ENCODE measurements at places on chromosomes 2 and 18.

- DNase-seq = no peak
These were observed 39.5 kb downstream of the MYO5B start for GRCh38 chr18:50155406-50155805.

DNA sequence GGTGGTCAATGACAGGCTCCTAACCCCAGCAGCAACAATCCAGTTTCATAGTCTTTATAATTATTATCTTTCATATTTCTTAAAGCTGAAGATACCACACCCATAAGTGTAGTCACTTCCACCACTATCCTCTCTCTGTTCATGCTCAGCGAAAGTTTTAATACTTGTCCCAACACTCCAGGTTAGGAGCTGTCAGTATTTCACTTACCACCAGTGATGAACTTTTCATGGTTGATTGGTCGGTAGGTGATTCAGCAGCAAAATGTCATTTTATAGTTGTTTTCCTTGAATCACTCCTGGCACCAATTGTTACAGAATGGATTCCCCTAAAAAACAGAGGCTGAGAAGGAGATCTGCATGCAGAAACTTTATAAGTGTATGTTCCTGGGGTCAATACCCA is 324.9 kb downstream of the CCDC85A start:
- DNase-seq = no peak

DNA sequence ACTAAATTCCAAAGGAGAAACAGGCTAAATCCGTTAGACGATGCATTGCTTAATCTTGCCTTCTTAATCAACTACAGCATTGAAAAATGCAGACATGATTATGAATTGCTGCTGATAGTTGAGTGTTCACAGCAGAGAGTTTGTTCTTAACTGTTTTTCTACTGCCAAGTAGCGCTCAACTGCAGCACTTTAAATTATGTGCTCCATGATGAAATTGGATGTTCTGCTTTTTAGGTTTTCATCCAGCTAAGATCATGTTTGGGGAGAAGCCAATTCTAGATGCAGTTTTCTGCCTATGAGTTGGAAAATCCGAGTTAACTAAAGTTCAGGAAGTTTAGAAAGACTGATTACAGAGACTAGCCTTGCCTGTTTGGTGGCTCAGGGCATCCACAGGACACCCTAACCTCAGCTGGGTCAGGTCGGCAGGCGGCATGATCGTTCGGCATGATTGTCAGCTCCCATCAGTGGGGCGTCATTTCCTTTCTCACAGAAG is 119.4 kb upstream of the PIEZO2 start:
- peak; percentile 37 for DNase-seq

GRCh38 chr2:141707486-141707885 is 423.3 kb downstream of the LRP1B start:
- DNase-seq = no peak

GRCh38 chr18:5678779-5679406 is 135.1 kb upstream of the EPB41L3 start:
- no peak for DNase-seq

DNA sequence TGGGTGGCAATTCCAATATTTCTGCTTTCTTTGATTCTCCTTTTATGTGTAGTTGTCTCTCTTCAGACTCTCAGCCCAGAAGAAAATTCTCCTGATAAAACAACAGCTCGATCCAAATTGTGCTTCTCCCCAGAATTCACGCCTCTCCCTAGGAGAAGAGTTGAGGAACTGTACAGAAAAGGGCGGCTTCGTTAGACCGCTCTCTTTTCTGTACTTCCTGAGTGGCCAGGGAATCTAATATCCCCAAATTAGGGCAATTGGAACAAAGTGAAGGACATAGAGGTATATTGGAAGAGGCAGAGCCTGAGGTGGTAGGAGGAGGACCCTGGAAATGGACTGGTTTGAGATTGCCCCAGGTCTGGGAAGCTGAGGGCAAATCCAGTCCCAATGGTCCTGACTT is 5.6 kb downstream of the ADCYAP1 start:
- DNase-seq = no peak

DNA sequence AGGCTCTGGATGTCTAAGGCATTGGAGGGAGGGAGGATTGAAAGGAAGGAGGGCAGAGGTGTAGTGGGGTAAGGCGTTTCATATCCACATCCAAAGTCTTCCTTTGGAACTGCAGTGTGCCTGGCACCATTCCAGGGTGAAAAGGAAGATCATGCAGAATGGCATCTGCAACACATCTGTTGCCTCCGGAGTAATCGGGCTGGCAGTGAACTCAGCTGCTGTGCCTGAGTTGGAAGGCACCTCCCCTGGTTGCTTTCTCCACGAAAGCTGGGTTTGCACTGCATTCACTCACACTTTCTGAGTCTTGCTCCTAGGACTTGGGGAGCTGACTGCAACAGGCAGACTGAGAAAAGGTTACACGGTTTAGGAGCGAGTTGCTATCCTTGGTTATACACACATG is 30.3 kb upstream of the SEC11C start:
- no peak for DNase-seq

DNA sequence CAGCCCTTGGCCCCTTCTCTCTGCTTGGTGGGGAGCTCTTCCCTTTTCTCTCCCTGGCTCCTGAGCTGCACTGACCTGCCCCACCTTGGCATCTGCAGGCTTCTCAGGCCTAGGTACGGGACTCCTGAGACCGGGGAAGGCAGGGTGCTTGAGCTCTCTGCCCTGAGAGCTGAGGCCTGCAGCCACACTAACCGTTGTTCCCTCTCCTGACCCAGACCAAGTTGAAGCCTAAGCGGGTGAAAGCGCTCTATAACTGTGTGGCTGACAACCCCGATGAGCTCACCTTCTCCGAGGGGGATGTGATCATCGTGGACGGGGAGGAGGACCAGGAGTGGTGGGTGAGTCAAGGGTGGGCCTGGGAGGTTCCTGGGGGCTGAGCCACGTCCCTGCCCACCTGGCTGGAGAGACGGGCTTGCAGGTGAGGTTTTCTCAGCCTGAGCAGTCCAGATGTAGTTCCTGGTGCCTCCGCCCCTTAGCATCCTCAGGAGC is 22.2 kb downstream of the ITGB1BP1 start:
- no peak for DNase-seq

DNA sequence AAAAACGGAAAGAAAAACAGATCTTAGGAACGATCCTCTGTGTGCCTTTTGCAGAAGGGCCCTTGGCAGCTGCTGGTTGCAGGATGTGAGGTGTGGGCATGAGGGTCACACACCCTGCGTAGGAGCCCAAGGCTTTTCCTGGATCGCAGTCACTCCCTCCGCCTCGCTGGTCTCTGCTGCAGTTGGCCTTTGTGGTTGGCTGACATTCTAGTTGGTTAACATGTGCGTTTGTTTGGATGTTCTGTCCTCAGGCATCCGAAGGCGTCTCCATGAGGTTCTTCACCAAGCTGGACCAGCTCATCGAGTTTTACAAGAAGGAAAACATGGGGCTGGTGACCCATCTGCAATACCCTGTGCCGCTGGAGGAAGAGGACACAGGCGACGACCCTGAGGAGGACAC is 61.7 kb downstream of the INPP5D start:
- DNase-seq = no peak

DNA sequence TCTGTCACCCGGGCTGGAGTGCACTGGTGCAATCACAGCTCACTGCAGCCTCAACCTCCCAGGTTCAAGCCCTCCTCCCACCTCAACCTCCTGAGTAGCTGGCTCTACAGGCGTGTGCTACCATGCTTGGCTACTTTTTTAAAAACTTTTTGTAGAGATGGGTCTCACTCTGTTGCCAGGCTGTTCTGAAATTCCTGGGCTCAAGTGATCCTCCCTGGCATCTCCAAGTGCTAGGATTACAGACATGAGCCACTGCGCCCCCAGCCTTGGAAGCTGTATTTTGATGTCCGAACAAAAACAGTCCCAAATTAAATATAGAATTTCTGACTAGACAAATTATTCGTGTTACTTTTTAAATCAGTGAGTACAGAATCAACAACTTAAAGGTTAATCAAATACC is 97.4 kb downstream of the ZNF516 start:
- DNase-seq = no peak

DNA sequence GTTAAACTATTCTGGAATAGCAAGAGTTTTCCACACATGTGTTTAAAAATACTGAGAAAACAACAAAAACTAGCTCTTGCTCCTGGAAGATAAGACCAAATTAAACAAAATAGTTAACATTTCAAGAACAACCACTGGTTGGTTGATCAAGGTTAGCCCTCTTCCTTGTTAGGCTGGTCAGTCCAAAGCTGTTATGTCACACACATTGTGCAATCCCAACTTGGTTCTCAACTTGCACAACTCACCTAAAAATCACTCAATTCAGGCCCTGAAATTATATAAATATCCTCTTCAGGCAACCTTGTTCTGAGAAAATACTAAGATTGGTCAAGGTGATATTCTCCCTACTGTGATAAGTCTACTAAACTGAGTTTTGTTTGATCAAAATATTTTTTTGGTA is 169.7 kb upstream of the LRP1B start:
- DNase-seq = no peak

- DNase-seq = no peak
These were observed 54.5 kb upstream of the GPR45 start for GRCh38 chr2:105186967-105187498.

- no peak for DNase-seq
These were observed 28.3 kb downstream of the MYO7B start for GRCh38 chr2:127563458-127564428.

DNA sequence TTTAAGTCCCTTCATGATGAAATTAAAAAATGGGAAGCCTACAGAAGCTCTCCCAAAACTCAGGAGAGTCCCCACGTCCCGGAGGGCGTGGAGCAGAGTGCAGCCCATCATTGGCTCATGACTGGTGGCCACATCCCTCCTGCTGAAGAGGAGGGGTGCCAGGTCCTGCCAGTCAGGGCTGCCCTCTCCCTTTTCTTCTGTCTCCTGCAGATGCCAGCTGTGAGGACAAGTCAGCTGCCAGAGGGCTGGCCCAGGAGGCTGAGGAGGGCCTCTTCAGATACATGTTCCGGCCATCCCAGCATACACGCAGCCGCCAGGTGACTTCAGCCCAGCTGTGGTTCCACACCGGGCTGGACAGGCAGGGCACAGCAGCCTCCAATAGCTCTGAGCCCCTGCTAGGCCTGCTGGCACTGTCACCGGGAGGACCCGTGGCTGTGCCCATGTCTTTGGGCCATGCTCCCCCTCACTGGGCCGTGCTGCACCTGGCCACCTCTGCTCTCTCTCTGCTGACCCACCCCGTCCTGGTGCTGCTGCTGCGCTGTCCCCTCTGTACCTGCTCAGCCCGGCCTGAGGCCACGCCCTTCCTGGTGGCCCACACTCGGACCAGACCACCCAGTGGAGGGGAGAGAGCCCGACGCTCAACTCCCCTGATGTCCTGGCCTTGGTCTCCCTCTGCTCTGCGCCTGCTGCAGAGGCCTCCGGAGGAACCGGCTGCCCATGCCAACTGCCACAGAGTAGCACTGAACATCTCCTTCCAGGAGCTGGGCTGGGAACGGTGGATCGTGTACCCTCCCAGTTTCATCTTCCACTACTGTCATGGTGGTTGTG is 2.6 kb downstream of the INHA start:
- no peak for DNase-seq

DNA sequence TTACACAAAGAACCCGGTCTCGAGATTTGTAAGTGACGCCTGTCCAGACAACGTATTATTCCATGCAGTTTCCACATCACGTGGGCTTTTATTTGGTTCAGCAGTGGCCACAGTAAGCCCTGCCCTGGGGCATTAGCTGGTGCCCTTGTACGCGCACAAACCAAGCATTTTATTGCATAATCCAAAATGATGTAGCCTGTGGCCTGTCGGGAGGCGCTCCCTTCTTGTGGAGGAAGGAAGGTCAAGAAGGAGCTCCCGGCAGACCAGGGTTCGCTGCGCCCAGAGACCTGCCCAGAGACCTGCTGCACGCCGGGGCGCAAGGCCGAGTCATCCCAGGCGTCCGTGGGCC is 179.6 kb upstream of the ALKAL2 start:
- no peak for DNase-seq

GRCh38 chr2:240420206-240421104 is 15.0 kb upstream of the GPC1 start:
- no peak for DNase-seq

DNA sequence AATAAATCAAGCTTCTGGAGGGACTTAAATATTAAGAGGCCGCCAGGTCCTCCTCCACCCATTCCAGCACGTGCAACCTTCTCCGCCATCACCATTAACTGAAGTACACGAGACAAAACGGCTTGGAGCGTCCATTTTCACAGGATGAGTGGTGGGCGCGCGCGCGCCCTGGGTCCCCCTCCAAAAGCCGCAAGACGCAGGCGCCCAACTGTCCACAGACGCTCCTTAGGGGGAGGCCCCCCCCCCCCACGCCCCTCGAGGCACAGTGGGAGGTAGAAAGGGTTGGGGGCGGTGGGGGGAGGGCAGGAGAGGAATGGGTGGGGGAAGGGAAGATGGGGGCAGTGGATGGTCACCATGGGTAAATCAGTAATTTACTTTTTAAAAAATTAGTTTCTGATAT is 10.5 kb upstream of the STAMBP start:
- DNase-seq = no peak

GRCh38 chr18:25896178-25896780 is 194.1 kb downstream of the SS18 start:
- DNase-seq = peak; percentile 66

DNA sequence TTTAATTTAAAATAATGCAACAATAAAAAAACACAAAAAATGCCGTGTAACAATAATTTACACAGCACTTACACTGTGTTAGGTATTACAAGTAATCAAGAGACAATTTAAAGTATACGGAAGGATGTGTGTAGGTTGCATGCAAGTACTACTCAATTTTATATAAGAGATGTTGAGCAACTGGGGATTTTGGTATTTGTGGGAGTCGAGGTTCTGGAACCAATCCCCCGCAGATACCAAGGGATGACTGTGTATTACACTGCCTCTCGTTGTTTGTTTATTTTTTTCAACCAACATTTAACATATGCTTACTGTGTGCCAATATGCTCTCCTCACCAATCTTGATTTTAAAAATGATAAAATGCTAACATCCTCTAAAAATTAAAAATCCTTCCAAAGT is 24.8 kb downstream of the MAP3K2 start:
- no peak for DNase-seq

DNA sequence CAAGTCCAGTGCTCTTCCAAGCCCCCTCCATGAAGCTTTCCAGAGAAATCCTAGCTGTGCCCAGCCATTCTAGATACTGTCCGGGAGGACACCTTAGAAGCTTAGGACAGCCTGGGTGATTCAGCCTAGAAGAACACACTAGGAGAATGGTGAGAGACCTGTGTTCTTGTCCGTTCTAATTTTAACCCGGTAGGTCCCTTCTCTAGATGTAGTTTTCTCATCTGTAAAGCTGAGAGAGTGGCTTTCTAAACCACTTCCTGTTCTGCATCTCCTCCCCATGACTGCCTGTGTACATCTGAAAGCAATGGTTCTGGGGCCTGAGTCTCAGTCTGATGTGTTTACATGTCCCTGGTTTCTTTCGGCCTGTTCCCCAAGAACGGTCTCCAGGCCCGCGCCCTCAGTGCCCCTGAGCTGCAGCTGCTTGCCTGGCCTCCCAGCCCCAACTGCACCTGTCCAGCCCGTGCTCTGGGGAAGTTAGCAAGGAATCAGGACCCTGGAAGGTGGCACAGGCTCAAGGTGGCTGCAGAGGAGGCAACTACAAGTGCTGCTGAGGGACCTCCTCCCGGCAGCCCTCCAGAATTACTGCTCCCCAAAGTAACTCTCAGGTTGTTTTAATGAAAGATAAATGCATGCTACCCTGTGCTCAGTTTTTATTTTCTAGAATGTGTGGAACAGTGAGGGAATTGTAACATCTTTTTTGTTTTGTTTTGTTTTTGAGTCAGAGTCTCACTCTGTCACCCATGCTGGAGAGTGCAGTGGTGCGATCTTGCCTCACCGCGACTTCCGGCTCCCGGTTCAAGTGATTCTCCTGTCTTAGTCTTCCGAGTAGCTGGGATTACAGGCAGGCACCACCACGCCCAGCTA is 105.9 kb downstream of the LBH start:
- no peak for DNase-seq

- DNase-seq = peak; percentile 18
These were observed 356.7 kb downstream of the NYAP2 start for GRCh38 chr2:225756198-225756597.

GRCh38 chr2:13662055-13662454 is 945.3 kb downstream of the TRIB2 start:
- peak; percentile 1 for DNase-seq

All from astrocyte of the spinal cord (primary cell).